Breast epithelium (tissue), 4 donors: ENCODE measurements at places on chromosomes 7 and 10.

DNA sequence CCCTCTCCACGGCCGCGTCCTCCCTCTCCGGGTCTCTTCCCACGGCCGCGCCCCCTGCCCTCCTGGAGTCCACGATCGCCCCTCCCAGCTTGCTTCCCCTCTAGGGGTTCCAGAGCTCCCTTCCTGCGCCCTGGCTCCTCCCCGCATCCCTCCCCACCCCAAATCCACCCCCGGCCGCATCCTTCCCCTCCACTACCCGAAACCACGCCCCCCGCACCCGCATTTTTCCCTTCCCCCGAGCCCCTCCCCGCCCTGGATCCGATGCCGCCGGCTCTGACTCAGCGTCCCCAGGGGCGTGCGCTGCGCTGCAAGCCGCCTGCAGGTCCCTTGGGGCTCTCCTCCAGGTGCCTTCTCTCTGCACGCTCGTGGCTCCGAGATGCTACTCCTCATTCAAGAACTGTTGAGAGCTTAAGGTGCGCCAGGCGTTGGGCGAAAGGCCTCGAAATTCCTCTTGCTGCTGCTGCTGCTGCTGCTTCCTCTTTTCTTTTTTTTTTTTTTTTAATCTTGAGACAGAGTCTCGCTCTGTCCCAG lies 372 bp upstream of the TMEM130 start:
- no peak for DNase-seq

GRCh38 chr7:111081546-111082267 lies 9.2 kb upstream of the LRRN3 start:
- DNase-seq, result no peak

- no peak for DNase-seq
Observed at GRCh38 chr7:132059141-132059540, 502.7 kb upstream of the PODXL start.

GRCh38 chr10:110437761-110438341 lies 59.9 kb upstream of the DUSP5 start:
- DNase-seq, result peak; percentile 43

GRCh38 chr10:88100281-88100680 lies 236.9 kb downstream of the PTEN start:
- DNase-seq, result no peak

- no peak for DNase-seq
Observed at GRCh38 chr10:45373576-45374349, at the start of gene ALOX5. Gene ALOX5 (plus strand): TSS chr10:45374216. CDS start chr10:45374280, 64 bp downstream.
